ENCODE measurements at places on chromosomes 13 and 19.

GRCh38 chr13:91762957-91763356 lies 364.5 kb downstream of the GPC5 start:
- no peak for DNase-seq

DNA sequence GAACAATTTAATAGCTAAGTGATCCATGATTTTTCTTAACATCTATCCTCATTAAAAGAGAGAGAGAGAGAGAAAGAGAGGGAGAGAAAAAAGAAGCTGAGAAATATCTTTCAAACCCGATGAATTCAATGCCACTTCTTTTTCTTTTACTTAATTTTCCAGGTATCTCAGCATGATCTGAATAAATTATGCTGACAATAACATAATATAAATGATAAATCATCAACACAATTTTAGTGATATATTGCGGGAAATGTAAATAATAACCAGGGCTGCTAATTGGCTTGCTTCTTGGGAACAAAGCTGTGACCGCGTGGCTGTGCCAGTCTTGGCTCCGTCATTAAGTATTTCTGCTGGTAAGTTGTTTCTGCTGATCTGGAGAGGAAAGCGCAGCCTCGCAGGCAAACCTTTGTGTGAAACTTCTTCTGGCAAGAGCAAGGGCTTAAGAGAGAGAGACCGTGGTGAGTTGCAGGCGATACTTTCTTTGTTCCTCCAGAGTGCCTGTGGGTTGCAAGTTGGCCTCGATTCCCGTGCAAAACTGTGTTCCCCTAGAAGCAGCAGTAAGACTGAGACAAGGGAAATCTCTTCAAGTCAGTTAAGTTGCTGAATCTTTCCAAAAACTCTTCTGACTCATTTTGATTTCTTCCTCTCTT lies 489.1 kb upstream of the TSHZ3 start:
- DNase-seq: no peak

DNA sequence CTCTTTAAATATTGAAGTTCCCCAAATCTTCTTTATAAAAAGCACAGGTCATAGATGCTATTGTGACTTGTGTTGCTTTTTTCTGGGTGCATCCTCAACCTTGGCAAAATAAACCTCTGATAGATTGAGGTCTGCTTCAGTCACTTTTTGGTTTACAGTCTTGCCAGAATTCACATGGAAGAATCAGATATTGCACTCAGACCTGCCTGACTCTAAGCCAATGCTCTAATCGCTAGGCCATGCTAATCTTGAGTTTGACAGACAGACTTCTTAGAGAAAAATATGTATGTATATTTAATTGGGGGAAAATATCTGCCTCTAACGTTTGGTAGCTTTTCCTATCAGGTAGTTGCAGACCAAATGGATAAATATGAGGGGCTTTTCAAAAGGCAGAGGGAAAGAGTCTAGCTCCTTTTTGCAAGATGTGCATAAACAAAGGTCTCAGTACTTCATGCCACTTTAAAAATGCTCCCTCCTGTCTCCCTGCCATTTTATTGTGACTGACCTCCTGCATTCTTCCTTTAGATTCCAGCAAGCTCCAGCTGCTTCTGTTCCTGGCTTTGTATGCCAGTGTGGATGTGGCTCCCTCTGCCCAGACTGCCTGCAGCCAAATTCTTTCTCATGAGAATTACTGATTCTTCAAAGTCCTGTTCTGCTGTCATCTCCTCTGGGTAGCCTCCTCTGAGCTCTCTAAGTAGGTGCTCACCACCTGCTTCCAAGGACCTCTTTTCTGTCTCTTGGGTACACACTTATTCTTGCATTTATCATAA lies 42.4 kb upstream of the RFC3 start:
- no peak for DNase-seq

- no peak for DNase-seq
Observed at GRCh38 chr19:19679176-19680073, 10.8 kb downstream of the ZNF101 start.

DNA sequence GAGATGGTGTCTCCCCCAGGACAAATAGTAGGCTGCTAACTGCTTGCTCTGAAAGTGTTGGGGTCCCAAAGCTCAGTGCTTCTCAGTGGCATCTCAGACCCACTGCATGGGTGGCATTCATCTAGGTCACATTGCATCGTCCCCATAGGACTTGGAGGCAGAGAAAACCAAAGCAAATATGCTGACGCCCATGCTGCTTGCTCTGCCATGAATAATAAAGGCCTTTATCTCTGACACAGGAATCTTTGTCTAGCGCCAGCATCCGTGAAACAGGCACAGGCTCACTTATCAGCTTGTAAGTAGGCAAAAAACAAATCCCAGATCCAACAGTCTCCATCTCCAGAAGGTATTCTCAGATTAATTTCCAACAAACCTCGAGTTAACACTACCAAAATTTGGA lies 18.9 kb upstream of the IPO5 start:
- DNase-seq: no peak

GRCh38 chr19:19849056-19849455 lies 16.6 kb upstream of the ZNF253 start:
- DNase-seq: no peak

DNA sequence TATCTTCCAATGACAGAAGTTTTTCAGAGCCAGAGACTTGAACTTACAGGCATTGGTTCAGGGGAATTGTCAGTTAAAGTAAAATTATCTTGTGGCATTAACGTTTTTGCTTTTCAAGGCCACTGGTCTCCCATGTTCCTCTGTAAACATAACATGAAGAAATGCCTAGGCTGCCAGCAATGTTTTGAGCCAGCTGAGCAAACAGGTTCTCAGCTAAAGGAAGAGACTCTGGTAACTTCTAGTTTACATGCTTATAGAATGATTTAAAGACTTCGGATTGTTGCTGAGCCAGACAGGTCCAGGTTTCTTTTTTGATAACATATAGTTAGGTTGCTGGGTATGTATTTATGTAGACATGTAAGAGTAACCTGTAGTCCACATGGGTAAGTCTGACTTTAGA lies 35.7 kb downstream of the ZNF493 start:
- no peak for DNase-seq

- DNase-seq: no peak
Observed at GRCh38 chr13:28327373-28328270, 167.3 kb downstream of the FLT1 start.

DNA sequence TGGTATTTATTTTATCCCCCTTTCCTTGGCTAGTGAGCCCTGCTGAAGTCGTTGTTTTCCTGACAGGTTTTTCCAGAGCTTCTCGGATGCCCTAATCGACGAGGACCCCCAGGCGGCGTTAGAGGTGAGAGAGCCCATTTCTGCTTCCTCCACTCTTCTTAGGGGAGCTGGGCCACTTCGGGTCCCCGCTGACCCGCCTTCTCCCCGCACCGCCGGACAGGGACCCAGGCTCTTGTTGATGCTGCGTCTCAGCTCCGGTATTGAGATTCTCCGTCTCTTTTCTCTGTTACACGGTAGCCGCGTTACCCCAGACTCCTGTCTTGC lies 306 bp downstream of the SUGT1 start:
- DNase-seq: no peak

GRCh38 chr13:108705031-108705430 lies 75.6 kb downstream of the MYO16 start:
- DNase-seq: no peak

Data from DMS153 (cell line).